Activated T-cell treated with anti-CD3 and anti-CD28 coated beads, Interleukin-2, amount 50 U/mL, for 24 hours (primary cell): ENCODE measurements at places on chromosomes 5 and 9.

GRCh38 chr9:4080921-4081895 lies 218.7 kb downstream of the GLIS3 start:
- DNase-seq, result no peak

- no peak for DNase-seq
Measured at GRCh38 chr5:68137511-68138140, 77.9 kb upstream of the PIK3R1 start.

- no peak for DNase-seq
Measured at GRCh38 chr9:86500667-86501435, 146.6 kb upstream of the TUT7 start.

GRCh38 chr9:86322973-86323644 lies 31.1 kb downstream of the TUT7 start:
- DNase-seq, result no peak

GRCh38 chr5:139844472-139845145 lies 49.0 kb downstream of the PSD2 start:
- peak; percentile 78 for DNase-seq

GRCh38 chr9:7799944-7800285 lies 337 bp upstream of the DMAC1 start:
- no peak for DNase-seq

GRCh38 chr5:147786142-147786541 lies 3.6 kb upstream of the JAKMIP2 start:
- DNase-seq, result no peak

DNA sequence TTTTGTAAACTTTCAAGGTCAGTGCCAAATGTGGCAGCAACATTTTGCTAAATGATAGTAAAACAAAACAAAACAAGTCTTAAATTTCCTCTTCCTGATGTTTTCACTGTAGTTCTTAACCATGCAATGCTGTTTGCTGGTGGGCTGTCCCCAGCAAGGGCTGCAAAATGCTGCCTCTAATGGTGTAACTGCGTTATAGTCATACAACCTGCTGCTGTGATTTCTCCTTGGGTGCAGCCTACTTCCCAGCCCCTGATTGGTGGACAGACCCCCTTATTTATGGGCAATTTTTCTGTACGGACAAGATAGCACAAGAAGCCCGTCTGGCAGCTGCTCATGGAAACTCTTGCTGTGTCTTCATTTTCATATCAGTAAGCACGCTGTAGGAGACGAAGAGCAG lies 26.6 kb upstream of the PIP5K1B start:
- no peak for DNase-seq

GRCh38 chr5:173644673-173645436 lies 28.4 kb upstream of the BOD1 start:
- no peak for DNase-seq

DNA sequence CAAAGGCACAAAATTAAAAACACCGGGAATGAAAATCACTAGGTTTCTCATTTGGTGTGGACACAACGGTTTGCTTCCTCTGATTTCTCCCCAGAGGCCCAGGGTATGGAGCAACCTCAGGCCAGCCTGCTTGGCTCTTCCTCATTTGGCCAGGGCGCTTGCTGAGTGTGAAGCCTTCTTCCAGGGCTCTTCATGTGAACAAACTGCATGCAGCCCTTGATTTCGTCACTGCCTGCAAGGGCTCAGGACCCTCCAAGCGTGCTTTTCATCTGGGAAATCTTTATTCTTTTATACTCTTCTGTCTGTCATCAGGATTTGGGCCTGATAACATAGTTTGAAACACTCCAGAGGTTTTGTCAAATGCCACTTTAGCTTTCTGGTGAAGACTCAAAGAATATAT lies 122.6 kb upstream of the KLF4 start:
- DNase-seq, result no peak

GRCh38 chr5:6393596-6394194 lies 15.3 kb upstream of the MED10 start:
- DNase-seq, result no peak

DNA sequence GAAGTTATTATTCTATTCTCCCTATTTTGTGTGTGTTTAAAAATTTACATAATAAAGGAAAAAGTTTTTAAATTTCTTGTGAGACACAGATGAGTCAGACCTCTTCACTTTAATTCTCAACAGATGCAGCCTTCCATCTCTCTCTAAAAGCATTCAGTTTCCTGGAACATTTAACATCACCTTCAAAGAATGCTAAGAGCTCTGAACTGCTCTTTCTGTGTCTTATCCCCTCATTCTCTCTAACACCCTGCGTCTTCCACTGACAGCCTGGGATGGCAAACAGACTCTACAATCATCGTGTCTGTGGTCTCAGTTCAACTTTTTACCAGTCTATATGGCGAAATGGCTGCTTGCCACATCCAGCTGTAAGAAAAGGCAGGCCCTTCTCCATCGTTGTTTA lies 173.0 kb downstream of the HINT1 start:
- no peak for DNase-seq

- no peak for DNase-seq
Measured at GRCh38 chr5:37063739-37064138, 185.4 kb downstream of the CPLANE1 start.

- DNase-seq, result no peak
Measured at GRCh38 chr9:95157481-95158151, 159.9 kb downstream of the FANCC start.

DNA sequence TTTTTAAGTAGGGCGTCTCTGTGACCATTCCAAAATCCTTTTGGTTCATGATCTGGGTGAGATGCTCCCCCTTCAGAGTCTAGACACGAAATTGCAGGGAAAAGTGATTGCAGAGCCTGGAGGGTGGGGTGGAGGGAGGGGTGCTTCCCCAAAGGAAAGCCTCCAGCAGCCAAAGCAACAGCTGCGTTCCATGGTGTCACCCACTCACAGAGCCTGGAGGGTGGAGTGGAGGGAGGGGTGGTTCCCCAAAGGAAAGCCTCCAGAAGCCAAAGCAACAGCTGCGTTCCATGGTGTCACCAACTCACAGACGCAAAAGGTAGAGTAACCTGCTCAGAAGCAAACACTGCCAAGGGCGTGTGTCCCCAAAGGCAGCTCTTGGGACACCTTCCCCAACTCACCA lies 22.6 kb downstream of the SLC6A18 start:
- no peak for DNase-seq

DNA sequence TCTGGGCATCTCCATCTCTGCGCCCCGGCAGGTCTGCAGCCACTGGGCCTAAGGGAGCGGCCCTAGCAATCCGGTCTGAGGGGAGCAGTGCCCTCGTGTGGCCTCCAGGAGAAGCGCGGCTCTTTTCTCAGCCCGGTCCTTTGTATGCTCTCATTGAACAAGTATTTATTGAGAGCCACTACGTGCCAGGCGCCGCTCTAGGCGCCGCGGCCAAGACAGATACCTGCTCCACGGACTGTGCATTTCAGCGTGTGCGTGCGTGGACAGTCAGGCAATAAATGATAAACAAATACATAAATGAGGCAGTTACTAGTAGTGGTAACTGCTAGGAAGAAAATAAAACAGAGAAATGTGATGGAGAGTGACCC lies 2.3 kb upstream of the SLC4A9 start:
- peak; percentile 81 for DNase-seq

DNA sequence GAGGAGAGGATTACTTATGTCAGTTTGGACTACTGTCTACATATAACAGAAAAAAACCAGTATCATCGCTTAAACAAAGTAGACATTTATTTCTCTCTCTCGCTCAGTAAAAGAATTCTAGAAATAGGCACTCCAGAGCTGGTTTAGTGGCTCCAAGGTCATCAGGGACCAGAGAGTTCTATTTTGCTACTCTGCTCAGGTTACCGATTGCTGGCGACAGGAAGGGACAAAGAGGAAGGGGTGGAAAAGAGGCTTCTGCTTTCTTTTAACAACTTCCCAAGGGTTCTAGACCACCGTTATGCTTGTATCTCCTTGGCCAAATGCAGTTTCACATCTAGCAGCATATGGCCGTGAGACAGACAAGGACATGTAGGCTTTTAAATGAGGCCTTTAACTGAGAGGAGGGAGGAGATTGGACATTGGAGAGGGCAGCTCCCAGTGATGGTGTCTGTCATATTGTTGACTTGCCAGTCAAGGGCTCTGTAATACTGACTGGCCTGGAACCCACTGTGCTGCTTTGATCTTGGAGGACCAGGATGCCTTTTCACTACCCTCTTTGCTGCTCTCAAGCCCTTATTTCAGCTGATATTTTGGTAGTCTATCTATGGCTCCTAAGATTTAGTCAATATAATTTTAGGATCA lies 15.6 kb upstream of the DCP2 start:
- DNase-seq, result no peak

- DNase-seq, result no peak
Measured at GRCh38 chr9:91340395-91340967, 21.2 kb downstream of the AUH start.

DNA sequence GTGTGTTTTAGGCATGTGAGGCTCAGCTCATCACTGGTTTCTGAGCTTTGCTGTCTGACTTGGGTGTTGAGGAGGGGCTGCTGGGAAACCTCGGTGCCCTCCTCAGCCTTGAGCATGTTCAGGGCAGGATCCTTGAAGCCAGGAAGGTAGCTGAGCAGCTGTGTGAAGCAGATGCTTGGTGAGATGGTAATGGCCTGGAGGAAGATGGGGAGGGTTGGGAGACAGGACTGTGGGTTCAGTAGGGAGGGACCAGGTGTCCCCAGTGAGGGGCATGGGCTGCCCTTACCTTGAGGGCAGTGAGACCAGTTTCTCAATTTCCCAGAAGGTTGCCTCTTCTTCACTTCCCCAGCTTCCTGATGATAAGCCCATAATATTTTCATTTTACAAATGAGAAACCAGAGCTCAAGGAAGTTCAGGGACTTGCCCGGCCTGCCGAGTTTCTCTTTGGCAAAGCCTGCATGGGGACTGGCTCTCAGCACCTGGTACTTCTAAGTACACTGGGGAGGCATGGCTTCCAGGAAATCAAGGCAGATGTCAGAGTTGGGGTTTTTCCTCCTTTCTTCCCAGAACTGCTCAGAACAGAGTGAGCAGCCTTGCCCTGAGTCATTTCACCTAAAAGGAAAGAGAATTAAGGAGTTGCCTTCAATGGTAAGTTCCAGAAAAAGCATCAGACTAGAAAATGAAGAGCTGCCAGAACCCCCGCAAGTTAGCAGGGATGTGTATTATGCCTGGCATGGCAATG lies 225.7 kb downstream of the MAST4 start:
- DNase-seq, result peak; percentile 45

DNA sequence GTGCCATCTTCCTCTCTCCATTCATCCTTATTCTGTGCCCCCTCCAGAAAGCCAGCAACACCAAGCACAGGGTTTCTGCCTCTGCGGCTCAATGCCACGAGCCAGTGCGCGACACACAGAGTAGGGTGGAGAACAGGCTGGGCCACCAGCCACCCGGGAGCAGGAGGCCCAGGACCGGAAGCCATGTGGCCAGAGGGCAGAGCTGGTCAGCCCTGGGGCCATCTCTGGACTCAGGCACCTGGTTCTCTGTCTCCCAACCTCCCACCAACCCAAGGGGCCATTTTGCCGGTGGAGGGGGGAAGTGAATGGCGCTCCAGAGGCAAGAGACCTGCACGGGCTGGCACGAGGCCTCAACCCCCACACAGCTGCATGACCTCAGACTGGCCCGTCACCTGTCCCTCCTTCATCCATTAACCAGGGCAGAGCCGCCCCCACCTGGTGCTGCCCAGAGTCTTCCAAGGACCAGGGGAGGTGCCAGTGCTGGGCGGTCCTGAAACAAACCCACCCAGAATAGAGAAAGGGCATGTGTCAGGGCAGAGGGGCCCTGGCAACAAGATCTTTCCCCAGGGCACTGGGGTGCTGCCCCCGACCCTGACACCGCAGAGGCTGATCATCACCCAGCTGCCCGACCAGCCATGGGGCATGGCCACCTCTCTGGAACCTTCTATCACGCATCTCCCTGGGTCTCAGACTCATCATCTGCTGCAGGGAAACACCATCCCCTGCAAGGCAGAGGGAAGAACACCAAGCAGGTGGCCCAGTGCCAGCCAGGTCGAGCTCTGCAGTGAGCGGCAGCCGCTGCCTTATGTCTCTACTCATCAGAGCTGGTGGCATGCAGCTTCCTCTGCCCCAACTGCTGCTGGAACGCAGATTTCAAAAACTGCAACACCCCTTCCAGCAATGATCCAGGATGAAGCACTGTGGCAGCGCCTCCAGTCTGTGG lies 11.9 kb downstream of the VAV2 start:
- no peak for DNase-seq

GRCh38 chr5:111135363-111135762 lies 43.2 kb downstream of the WDR36 start:
- DNase-seq, result no peak

DNA sequence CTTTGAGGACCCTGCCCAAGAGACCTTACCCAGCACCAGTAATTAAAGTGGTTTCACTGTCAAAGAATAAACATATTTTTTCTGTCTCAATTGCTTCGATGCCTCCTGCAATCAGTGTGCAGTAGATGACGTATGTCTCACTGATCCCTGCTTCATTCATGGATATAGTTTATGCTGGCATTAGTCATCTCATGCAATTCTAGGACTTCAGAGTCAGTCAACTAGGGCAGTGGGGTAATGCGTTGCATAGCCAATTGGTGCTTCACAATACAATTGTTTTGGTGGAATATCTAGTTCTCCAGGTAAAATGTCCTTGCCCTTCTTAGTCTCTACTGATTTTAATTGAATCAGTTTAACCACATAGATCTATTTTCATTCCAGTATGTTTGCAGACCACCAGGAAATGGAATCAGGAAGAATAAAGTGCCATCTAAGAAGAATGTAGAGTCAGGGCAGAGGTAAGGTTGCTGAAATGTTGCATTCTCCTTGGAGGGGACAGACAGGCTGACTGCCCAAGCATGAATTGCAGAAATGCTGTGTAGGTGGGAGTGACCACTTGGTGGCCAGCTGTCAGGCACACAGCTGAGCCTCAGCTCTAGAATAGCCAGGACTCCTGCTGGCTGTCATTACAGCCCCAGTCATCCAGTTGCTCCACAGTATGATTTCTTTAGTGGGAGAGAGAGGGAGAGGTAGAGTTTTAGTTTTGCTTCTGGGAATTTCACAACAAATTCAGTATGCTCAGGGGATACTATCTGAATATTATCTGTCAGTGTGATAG lies 73.5 kb upstream of the MEGF10 start:
- no peak for DNase-seq

DNA sequence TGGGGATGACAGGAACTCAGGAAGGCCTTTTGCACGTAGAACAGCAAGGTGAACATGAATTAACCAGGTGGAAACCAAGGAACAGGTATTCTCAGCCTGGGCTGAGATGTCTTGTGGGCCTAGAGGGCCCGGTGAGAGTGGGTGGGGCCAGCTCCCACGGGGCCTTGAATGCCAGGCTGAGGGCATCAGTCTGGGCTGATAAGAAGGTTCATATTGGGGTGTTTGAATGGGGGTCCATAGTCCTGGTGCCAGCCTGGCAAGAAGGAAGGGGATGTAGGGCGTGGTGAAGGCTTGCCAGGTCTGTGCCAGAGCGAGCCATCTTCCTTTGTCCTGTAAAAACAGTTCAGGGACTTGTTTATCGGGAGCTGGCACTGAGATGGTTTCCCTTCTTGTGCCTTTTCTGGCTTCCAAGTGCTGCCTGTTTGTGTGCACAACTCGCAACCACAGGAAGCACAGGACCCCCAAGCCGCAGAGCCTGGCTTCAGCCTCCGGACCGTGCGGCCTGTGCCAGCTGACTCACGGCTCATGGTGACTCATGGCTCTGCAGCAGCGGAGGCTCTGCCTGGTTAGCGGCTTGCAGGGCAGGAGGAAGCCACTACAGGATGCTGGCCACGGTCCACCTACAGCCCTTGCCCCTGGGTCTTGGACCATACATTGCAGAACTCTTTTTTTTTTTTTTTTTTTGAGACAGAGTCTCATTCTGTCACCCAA lies 2.4 kb downstream of the CARD19 start:
- DNase-seq, result peak; percentile 75

GRCh38 chr5:91379246-91379913 lies 3.7 kb downstream of the ARRDC3 start:
- no peak for DNase-seq
